Stimulated activated CD8-positive, alpha-beta memory T cell treated with anti-CD3 and anti-CD28 coated beads, Interleukin-4, amount 100 ng/mL, for 1 hour (primary cell): ENCODE measurements at places on chromosomes 5 and 9.

DNA sequence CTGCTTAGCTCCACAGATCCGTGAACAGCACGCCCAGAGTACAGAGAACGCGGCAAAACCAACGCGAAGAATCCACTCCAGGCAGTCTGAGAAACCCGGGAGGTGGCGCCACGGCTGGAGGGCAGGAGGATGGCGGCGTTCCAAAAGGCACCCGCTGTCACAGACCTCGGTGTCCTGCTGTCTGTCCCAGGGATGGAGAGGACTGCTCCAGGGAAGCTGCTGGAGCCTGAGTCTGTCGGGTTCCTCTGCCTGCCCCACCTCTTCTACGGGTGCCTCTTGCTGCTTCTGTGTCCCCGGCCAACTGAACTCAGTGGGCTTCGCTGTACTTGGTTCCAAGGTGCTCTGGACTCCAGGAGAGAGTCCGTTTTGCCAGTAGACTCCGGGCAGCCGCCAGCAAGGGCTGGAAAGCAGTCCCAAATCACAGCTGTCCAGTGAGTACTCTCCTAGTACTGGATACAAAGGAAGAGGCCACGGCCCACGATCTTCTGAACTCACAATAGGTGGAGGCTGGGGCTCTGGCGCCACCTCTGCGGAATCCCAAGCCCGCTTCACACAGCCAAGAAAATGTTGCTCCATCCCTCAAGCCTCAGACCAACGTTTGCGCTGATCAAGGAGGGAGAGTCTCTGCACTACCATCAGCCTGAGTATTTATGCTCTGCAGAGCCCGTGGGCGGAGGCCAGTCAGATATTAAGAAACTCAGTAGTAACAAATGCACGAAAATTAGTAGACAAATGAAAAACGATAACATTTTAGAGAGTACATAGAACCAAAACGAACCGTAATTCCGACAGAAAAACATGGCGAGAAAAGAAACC is 440 bp downstream of the ANXA2R start:
- no peak for DNase-seq

DNA sequence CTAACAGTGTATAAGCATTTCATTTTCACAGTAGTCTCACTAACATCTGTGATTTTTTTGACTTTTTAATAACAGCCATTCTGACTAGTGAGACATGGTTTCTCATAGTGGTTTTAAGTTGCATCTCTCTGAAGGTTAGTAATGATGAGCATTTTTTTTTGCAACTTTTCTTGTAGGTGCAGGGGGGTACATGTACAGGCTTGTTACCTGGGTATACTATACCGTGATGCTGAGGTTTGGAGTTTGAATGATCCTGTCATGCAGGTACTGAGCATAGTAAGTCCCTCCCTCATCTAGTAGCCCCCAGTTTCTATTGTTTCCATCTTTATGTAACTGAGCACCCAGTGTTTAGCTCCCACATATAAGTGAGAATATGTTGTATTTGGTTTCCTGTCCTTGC is 444.6 kb upstream of the DAB2 start:
- DNase-seq = no peak

GRCh38 chr5:132675936-132676689 is 2.3 kb downstream of the IL4 start:
- no peak for DNase-seq

DNA sequence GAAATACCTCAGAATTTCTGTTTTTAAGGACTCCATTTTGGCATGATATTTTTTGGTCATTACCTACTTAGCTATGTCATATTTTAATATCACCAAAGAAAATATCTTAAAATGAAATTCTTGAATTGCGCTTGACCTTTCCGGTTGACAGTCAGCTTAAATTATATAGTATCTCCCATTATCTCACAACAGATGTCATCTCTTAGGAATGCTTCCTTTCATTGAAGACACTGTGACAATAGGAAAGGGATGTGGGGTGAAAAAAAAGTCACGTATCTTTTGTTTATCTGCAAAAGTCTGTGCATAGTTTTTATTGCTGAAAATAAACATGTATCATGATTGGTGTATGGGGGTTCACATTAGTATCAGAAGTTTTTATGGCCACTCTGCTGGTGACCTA is 105.8 kb downstream of the INVS start:
- DNase-seq = no peak

DNA sequence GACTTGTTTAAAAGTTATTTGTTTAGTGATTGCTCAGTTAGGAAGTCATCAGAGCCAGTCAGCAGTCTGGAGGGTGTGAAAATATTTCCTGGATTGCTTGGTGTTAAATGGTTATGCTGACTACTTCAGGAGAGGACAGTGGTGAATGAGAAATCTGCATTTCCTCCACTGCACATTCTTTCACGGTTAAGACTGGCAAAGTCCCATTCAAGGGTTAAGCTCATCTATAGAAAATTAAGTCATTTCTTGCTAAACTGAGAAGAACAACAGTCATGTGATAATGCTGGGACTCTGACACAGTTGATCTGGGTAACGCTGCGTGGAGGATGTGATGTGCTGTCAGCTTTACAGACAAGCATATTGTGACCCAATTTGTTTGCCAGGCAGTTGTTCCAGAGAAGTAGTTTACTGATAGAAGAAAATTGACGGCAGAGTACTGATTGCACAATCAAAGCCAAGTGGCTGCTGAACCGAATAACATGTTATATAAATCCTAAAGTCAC is 80.4 kb downstream of the GRAMD2B start:
- DNase-seq = no peak

- DNase-seq = no peak
These were observed 97.4 kb upstream of the RAPGEF1 start for GRCh38 chr9:131837316-131837715.

DNA sequence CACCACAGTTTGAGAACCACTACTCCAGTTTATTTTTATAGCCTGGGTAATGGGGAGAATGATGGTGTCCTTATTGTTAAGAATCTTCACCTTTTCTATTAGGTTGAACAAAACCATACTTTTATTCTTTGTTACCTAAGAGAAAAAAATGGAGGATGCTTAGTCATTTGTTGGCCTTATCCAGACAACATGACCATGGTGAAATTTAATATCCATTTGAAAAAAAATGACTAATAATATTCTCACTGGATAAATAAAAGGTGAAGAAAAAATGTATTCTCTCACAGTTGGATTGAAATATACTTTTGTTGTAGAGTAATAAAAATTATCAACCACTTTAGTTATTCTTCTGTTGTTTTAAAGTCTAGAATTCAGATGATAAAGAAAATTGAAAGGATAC is 5.8 kb upstream of the CCNH start:
- no peak for DNase-seq

DNA sequence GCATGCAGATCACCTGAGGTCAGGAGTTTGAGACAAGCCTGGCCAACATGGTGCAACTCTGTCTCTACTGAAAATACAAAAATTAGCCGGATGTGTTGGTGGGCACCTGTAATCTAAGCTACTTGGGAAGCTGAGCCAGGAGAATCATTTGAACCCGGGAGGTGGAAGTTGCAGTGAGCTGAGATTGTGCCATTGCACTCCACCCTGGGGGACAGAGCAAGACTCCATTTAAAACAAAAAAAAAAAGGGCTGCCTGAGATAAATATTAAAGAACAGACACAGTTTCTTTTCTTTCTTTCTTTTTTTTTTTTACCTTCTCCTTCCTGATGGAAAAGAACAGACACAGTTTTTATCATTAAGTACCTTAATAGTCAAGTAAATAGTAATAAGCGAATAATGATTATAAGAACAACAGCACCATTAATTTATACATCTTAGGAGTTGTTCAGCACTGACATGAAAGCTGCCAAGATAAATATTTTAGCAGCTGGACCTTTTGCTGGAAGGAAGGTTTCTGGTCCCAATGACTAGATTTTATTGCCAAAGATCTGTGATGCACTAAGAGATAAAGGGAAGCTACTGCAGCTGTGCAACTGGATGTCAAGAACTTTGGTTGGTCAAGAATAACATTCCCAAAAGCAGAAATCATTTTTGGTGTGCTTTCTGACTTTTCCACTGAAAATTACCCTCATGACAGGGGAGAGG is 7.0 kb downstream of the CENPP start:
- DNase-seq = no peak

- DNase-seq = no peak
These were observed 119.0 kb upstream of the SLC25A48 start for GRCh38 chr5:135715267-135716055.

- no peak for DNase-seq
These were observed 36.5 kb downstream of the FOXD1 start for GRCh38 chr5:73411936-73412596.
